ENCODE measurements at places on chromosomes 2 and 18.

GRCh38 chr2:16744521-16744920 lies 78.9 kb upstream of the CYRIA start:
- no peak for DNase-seq

DNA sequence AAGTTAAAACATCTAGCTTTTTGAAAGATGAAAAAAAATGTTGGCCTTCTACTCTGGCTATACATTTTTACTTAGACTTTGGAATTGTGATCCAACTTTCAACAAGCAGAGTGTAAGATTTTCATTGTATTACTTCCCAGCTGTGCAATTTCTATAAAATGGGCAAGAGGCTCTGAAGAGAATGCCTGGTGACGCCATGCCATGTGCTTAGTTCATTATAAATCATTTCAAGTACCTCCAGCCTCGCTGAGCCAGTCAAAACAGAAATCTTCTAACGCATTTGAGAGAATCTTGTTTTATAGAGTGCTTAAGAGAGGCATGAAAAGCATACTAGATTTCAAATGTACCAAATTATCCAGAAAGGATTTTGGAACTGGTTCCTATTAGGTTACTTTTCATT lies 10.1 kb upstream of the STK17B start:
- no peak for DNase-seq

DNA sequence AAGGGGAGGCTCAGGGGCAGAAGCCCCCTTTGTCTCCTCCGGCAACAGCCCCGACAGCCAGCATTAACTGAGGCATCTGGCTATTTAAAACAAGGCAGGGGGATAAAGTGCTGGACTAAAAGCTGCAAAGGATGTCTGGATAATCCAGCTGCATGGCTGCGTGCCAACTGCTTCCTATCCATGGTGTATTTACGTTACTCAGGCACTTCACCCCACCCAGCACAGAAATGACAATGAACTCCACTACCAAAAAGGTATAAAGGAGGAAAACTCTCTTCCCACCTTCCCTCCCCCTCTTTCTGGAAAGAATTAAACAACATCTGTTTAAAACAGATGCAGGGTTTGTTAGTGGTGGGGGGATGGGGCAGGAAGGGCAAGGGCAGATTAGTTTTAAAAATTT lies 82.5 kb downstream of the SPRED2 start:
- no peak for DNase-seq

DNA sequence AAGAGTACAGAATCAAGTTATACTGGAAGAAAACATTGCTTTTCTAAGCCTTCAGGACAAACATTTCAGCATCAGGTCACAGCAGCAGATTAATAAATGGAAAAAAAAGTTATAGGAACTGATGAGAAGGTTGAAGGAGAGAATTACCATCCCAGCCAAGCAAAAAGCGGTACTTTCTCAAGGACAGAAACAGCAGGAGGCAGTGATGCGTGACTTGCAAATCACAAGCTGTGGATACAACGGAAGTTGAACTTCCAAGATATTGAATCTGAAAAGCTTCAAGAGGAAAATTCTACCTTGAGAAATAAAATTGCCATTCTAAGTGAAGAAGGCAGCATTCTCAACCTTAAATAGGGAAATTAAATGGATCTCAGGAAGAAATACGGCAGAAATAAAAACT lies 18.5 kb upstream of the SERPINB12 start:
- no peak for DNase-seq

DNA sequence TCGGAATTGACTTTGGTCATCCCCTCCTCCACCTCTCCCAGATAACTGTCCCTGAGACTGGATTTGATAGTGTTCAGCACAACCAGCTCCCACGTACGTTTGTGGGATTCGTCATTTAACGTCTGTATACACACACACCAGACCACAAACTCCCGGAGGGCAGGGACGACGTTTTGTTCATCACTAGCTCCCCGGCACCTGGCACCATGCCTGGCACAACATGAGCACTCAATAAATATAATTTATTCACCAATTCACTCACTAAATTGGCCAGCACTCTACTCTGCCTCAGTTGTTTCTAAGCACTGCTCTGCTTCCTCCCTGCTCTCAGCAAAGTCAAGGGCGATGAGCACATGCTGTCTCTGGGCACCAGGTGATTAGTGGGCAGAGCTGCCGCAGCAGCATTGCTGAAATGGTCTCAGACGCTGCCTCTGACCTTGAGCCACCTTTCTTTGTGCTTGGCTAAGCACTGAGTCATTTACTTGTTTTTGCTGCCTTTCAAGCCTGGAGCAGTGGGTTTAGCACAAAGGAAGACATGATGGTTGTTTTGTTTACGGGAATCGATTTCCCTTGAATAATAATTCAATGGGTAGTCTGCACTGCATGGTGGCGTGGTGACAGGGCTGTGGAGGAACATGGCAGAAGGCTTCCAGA lies 19.3 kb upstream of the LOXHD1 start:
- no peak for DNase-seq

- DNase-seq, result no peak
Observed at GRCh38 chr2:232492236-232492848, 4.7 kb upstream of the ECEL1 start.

GRCh38 chr18:24964216-24964615 lies 387.8 kb downstream of the ZNF521 start:
- DNase-seq, result no peak

DNA sequence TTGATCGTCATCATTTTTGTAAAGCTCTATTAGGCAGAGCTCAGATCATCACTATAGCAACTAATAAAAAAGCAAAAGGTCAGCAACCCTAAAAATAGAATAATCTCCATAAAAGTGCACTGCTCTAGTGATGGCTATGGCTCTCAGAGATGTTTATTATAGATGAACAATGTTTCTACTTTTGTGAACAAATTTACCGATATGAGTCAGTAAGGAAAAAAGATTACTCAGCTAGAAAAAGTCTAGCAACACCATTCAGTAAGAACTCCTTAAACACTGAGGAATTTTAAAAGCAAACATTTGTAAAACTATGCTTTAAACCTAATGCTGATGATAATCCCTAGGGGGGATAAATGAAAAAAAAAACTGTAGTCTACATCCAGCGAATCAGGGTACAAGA lies 69.6 kb downstream of the ACVR1C start:
- no peak for DNase-seq

DNA sequence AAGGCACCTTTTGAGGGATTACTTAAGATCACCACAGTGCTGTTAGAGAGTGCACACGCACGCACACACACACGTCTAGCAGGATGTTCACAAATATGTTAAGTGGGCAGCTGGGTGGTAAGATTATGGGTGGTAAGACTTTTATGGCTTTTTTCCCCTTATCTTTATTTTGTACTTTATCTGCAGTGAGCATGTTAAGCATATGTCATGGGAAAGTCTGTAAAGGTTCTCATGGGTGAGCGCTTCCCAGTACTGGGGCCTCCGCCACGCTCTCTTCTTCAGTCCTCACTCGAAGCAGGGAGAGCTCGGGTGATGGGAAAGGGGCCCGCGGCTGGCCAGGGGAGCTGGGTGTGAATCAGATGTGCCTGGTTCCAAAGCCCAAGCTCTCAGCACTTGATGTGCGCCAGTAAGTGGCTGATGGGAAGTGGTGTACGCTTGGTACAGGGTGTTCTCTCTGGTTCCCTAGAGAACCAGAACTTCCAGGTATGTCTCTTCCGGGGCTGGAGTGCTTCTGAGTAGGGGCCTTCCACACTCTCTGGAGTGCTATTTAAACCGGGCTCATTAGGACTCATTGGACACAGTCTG lies 83.9 kb upstream of the YWHAQ start:
- DNase-seq, result no peak

- no peak for DNase-seq
Observed at GRCh38 chr2:188382107-188382506, 90.4 kb downstream of the GULP1 start.

DNA sequence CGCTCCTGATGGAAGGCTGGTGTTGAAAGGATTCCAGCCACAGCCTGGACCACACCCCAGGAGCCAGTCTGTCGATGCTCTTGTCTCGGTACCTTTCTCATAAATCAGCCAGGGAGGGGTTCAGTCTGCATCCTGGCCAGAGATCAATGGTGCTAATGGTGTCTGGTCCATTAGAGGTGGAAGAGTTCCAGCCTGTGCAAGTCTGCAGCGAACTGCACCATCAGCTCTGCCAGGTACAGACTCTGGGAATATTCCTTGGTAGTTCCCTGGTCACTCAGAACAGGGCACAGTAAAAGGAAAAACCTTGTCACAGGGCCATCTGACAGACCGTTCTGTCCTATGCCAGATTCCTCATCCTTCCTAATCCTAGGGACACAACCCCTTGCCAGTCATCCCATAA lies 164.3 kb downstream of the MTCL1 start:
- DNase-seq, result no peak

GRCh38 chr2:43212931-43213330 lies 13.5 kb downstream of the ZFP36L2 start:
- DNase-seq, result no peak

DNA sequence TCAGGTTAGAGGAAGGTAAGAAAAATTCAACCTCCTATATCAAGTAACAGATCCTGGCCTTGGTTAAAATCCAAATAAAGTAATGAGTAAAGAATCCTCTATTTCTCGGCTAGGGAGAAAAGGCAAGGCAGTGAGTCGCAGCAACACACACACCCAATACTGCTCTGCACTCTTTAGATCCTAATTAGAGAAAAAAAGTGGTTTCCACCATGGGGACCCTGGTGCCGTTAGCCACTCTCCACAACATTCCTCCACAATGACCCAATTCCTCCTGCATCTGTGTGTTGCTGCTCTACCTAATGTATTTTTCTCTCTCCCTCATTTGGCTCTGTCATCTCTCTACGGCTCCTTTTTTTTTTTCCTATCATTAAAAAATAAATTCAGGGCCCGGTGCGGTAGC lies 462.7 kb downstream of the METTL4 start:
- no peak for DNase-seq

- DNase-seq, result no peak
Observed at GRCh38 chr2:28343184-28343942, 49.3 kb upstream of the FOSL2 start.

GRCh38 chr2:238085899-238086298 lies 14.2 kb upstream of the ESPNL start:
- no peak for DNase-seq

DNA sequence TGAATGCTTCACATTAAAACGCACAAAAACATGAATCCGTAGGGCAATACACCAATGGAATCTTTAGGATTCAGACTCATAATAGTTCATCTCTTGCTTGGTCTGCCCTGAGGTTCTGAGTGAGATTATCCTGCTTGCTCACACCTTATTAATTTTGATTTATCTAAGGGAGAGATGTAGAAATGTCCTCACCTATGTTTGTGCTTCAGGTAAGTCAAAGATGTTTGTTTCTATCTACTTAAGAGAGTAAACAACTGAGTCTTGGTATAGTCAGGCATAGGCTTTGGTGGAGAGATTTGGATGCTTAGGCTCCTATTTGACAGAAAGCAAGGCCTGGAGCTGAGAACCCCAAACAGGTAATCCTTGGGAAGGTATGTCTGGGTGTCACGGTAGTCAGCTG lies 231.0 kb upstream of the TNP1 start:
- no peak for DNase-seq

- DNase-seq, result no peak
Observed at GRCh38 chr2:219299372-219299760, 9.8 kb downstream of the PTPRN start.

GRCh38 chr2:137938204-137938603 lies 26.1 kb upstream of the HNMT start:
- DNase-seq, result no peak

GRCh38 chr18:79935098-79935480 lies 16.4 kb downstream of the SLC66A2 start:
- no peak for DNase-seq

GRCh38 chr18:65942854-65943253 lies 192.0 kb downstream of the CDH7 start:
- no peak for DNase-seq

DNA sequence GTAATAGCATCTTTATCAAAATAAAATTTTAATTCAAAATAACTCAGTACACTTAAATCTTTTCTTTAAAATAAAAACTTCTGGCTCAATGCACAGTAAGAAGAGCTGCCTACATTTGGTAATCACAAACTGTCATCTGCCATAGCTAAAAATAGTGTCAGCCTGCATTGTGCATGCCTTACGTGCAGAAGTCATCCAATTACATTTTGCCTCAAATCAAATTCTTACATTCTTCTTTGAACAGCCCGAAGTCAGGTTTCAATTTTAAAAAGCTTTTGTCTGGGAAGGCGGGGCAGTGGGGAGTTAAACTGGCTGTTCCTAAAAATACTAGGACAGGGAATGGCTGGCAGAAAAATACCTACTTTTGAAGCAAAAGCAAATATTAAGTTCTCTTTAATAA lies 51.1 kb downstream of the RTN4 start:
- no peak for DNase-seq

- no peak for DNase-seq
Observed at GRCh38 chr18:35469725-35470124, 28.0 kb downstream of the INO80C start.

DNA sequence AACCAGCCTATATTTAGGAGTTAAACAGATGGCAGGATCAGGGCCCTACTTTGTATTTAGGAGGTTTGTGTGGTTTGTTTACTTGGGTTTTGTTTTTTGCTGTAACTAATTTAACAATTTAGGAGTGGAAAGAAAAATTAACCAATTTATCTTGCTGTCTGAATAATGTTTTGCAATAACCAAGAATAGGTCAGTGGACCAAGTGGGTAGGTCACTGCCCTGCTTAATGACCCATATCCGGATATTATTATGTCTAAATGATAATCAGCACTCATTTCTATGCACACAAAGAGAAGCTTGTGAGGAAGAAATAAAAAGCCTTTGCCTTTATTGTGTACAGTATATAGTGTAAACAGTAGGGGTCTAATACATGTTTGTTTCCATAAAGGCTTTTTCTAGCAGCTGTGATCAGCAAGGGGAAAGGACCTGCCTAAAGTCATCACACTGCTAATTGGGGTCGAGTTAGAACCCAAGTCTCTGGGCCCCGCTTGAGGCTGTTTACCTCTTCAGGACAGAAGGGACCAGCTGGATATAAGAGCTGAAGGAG lies 76.6 kb downstream of the TGOLN2 start:
- DNase-seq, result no peak

GRCh38 chr2:8608411-8608954 lies 73.4 kb upstream of the ID2 start:
- peak; percentile 11 for DNase-seq

DNA sequence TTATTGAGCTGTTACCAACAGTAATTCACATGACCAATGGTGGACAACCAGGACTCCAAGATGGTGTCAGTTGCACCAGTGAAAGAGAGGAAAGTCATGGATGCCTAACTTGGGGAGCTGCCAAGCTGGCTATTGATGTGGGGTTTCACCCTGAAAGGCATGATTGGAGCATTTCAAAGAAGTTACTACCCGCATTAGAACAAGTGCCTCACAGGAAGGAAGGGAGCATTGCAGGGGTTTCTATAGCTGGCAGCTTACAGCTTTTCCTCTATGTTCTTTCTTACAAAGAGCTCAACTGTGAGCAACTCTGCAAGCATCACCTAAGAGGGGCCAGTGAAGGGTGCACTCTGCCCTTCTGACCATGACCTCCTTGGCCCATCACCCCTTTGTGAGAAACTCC lies 93.1 kb downstream of the TNFRSF11A start:
- no peak for DNase-seq

DNA sequence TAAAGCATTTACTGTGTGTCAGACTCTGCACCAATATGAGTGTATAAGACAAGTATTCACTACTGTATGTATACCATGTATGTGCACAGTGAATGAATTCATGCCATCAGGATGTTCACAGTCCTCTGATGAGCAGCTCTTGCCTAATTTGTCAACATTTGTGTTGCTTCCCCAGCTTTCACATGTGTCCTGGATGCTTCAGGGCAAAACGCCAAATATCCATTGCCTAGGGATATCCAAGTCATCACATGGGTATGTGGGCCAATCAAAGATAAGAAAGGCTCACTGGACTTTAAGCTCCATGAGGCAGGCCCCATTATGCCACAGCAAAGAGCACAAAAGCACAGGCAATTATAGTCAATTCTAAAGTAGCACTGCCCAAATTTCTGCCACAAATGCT lies 134.2 kb upstream of the CHAC2 start:
- DNase-seq, result no peak
